CD8-positive, alpha-beta memory T cell (primary cell): ENCODE measurements at places on chromosomes 3 and 15. TPM values are rescaled to one million over a fixed set of nuclear protein-coding genes. Genes with fewer than 3 reads are reported as not detected.

Gene GOLGA8J
- total RNA-seq = not detected

DNA sequence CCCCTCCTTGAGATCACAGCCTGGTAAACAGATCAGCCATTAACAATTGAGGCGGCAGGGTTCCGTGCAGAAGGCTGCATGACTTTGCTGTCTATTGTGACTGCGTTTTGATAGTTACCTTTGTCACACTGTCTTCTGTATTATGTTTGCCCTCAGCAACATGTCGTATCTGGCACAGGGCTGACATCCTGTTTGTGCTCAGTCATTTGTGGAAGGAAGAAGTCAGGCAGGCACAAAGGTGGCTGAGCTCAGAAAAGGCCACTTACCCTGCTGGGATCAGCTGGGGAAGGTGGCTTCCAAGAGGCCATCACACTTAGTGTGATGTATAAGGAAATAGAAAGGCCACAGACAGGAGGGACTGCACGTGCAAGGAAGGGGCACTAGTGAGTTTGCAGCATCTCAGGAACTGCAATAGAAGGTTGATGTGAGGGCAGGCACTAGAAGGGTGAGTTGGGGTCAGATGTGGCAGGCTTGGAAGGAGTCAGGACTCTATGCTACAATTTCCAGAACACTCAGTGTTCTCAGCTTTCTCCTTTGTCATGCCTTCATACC is 13.4 kb downstream of the PML start:
- DNase-seq = no peak
- H3K4me1 ChIP-seq = peaks cover 51% of the 10 kb centered on the region
- no peak overlapping the region for H3K4me3 ChIP-seq
- H3K27me3 ChIP-seq = no peaks in the 10 kb centered on the region

- no peaks in the 10 kb centered on the region for H3K36me3 ChIP-seq
- H3K4me1 ChIP-seq = peaks cover 29% of the 10 kb centered on the region
- no peak overlapping the region for H3K27ac ChIP-seq
- H3K27me3 ChIP-seq = no peaks in the 10 kb centered on the region
Measured at GRCh38 chr3:153640689-153641665, 479.0 kb downstream of the RAP2B start.

Gene GPR15
- 15.6 TPM for total RNA-seq

- H3K36me3 ChIP-seq = no peaks in the 10 kb centered on the region
- DNase-seq = no peak
- no peak overlapping the region for H3K27ac ChIP-seq
- H3K4me1 ChIP-seq = peaks cover 77% of the 10 kb centered on the region
Measured at GRCh38 chr15:66389859-66390381, 3.2 kb downstream of the MAP2K1 start.

Gene ANKRD63
- not detected for total RNA-seq

DNA sequence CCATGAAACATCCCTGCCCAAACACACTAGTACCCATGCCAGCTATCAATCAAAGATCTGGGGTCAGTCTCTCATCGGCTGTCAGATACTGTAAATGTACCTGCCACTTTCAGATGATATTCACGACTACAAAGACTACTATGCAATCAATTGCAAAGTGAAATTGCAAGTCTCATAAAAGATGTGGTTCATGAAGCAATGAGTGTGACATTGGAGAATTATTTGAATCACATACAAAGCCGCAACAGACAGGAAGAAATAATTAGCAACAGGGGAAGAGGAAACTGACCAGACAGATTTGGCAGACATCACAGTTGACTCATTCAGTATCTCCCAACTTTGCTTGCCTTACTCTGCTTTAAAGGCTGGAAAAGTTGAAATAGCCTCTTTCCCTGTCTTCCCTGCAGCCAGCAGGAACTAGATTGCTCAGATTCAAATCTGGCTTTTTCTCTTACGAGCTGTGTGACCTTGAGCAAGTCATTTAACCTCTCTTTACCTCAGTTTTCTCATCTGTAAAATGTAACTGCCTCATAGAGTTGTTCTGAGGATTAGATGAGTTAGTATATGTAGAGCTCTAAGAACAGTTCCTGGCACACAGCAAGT is 95.7 kb upstream of the C3orf80 start:
- H3K27ac ChIP-seq = no peak overlapping the region
- no peak for DNase-seq
- no peaks in the 10 kb centered on the region for H3K27me3 ChIP-seq

- no peak overlapping the region for H3K4me3 ChIP-seq
- H3K27ac ChIP-seq = no peak overlapping the region
- no peak for DNase-seq
Measured at GRCh38 chr3:128395500-128396162, 71.1 kb downstream of the DNAJB8 start.

DNA sequence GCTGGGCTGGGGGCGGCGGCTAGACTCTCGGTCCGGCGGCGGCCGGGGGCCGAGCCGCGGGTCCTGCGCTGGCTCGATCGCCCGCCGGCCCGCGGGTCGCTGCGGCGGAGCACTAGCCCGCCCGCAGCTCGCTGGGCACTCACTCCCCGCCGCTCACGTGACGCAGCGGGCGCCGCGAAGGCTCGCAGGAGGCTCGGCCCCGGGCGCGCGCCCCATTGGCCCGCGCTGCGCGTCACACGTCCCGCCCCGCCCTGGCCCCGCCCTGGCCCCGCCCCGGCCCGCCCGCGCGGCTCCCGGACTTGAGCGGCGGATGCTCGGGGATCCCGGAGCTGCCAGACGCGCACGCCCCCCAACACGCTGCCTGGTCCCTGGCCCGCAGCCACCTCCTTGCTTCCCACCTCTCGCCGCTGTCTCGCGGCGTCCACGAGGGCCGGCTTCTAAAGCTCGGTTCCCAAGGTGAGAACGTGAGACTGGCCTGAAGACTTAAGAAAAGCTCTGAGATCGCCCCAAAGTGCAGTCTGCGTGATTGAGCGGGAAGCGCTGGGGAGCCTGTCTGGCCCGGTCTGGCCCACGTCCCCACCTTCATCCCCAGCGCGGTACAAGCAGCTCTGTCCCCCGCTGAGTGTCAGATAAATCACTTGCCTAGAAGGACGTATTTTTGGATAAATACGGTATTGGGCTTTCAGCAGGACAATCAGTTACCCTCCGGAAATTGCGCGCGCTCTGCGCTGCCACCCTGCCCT is at the start of gene KLF15:
TSS of gene KLF15 (minus strand) at position 114 of the 743 bp plus-strand sequence. CDS start 4,486 bp downstream, outside the sequence.
- no peaks in the 10 kb centered on the region for H3K4me1 ChIP-seq
- no peak within 1 kb of the TSS for H3K27ac ChIP-seq
- H3K36me3 ChIP-seq = no peaks in the 10 kb centered on the region
- DNase-seq = peak; percentile 71

Gene CYP8B1
- total RNA-seq = not detected

Gene KCNH8
- total RNA-seq = not detected

Gene SPESP1
- 1.0 TPM for total RNA-seq

- H3K27me3 ChIP-seq = no peaks in the 10 kb centered on the region
- no peak for DNase-seq
- no peak overlapping the region for H3K4me3 ChIP-seq
- peaks cover 83% of the 10 kb centered on the region for H3K36me3 ChIP-seq
Measured at GRCh38 chr15:85725019-85725418, 69.7 kb downstream of the KLHL25 start.

GRCh38 chr3:142633073-142633472 is 36.9 kb downstream of the PLS1 start:
- H3K27me3 ChIP-seq = no peaks in the 10 kb centered on the region
- DNase-seq = no peak
- H3K36me3 ChIP-seq = no peaks in the 10 kb centered on the region

- no peak overlapping the region for H3K27ac ChIP-seq
- DNase-seq = no peak
- no peaks in the 10 kb centered on the region for H3K27me3 ChIP-seq
- peaks cover 18% of the 10 kb centered on the region for H3K4me1 ChIP-seq
Measured at GRCh38 chr15:99386391-99386790, 135.1 kb downstream of the LRRC28 start.

GRCh38 chr3:150091626-150092025 is 120.9 kb upstream of the PFN2 start:
- no peaks in the 10 kb centered on the region for H3K4me1 ChIP-seq
- H3K27me3 ChIP-seq = no peaks in the 10 kb centered on the region
- no peak for DNase-seq
- no peak overlapping the region for H3K4me3 ChIP-seq

DNA sequence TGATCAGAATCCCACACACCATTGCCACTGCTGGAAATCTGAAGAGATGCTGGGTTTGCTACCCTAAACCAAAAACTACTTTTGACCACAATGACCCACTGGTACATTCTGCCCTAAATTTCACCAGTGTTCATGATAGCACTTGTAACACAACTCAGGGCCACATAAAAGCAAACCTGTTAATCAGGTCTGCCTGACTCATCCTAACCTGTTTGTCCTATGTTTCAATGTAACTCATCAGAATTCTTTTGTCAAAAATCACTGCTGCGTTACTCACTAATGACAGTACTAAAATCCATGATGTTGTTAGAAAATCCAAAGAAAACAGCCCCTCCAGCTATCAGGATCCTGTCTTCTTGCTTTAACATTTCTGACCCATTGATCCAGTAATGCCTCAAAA is 55.6 kb upstream of the XCR1 start:
- H3K27ac ChIP-seq = no peak overlapping the region
- peaks cover 5% of the 10 kb centered on the region for H3K4me1 ChIP-seq
- no peaks in the 10 kb centered on the region for H3K36me3 ChIP-seq
- no peak for DNase-seq
- no peak overlapping the region for H3K4me3 ChIP-seq
- no peaks in the 10 kb centered on the region for H3K27me3 ChIP-seq

- no peak overlapping the region for H3K4me3 ChIP-seq
- H3K27me3 ChIP-seq = no peaks in the 10 kb centered on the region
- no peaks in the 10 kb centered on the region for H3K4me1 ChIP-seq
- no peaks in the 10 kb centered on the region for H3K36me3 ChIP-seq
Measured at GRCh38 chr3:132247211-132247610, 70.0 kb upstream of the ACP3 start.

DNA sequence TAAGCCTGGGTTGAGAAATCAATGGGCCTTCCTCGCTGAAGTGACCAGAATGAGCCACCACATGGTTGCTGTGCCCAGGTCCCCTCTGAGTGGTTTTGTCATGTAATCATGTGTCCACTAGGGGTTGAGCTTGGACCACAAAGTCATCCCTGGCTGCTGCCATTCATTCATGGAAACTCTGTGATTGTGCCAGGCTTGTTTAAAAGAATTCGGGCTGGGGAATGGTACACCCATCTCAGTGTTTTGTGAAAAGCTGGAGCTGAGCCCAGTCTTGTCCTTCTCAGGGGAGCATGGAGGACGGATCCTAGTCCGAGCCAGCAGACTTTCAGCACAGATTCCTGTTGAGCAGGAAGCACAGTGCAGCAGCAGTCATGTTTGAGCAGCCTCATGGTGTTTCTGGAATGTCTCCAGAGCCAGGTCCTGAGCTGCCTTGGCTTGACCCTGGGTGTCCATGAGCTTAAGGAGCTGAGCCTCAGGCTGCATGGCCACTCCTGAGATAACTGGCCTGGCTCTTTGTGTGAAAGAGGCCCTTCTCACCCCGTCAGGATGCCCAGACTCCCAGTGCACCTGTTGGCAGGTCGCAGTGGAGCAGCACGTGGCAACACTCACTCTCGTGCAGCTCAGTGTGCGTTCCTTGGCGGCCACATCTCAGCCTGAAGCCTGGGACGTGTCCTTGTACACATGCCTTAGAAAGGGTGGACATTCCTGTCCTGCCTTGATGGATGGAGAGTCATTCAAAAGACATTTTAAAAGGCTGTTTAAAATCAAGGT is 260.3 kb upstream of the TPM1 start:
- H3K27ac ChIP-seq = no peak overlapping the region
- H3K4me3 ChIP-seq = no peak overlapping the region
- DNase-seq = peak; percentile 6
- no peaks in the 10 kb centered on the region for H3K4me1 ChIP-seq
- H3K36me3 ChIP-seq = no peaks in the 10 kb centered on the region
- no peaks in the 10 kb centered on the region for H3K27me3 ChIP-seq

GRCh38 chr3:33093847-33094246 is 3.1 kb downstream of the GLB1 start:
- H3K4me3 ChIP-seq = no peak overlapping the region
- peaks cover 34% of the 10 kb centered on the region for H3K4me1 ChIP-seq
- H3K27ac ChIP-seq = no peak overlapping the region
- no peaks in the 10 kb centered on the region for H3K27me3 ChIP-seq

- H3K27me3 ChIP-seq = no peaks in the 10 kb centered on the region
- H3K36me3 ChIP-seq = no peaks in the 10 kb centered on the region
- DNase-seq = no peak
- no peaks in the 10 kb centered on the region for H3K4me1 ChIP-seq
Measured at GRCh38 chr15:66592505-66593218, 26.9 kb upstream of the LCTL start.

Gene SYNPR
- total RNA-seq = not detected

Gene DNAH12
- 0.13 TPM for total RNA-seq

- H3K27ac ChIP-seq = no peak overlapping the region
- H3K27me3 ChIP-seq = no peaks in the 10 kb centered on the region
- no peak for DNase-seq
- H3K4me3 ChIP-seq = no peak overlapping the region
- no peaks in the 10 kb centered on the region for H3K36me3 ChIP-seq
- H3K4me1 ChIP-seq = no peaks in the 10 kb centered on the region
Measured at GRCh38 chr3:149554826-149555225, 80.3 kb downstream of the TM4SF4 start.

GRCh38 chr3:57791245-57791644 is 35.1 kb downstream of the SLMAP start:
- no peaks in the 10 kb centered on the region for H3K36me3 ChIP-seq
- DNase-seq = no peak
- no peaks in the 10 kb centered on the region for H3K4me1 ChIP-seq

DNA sequence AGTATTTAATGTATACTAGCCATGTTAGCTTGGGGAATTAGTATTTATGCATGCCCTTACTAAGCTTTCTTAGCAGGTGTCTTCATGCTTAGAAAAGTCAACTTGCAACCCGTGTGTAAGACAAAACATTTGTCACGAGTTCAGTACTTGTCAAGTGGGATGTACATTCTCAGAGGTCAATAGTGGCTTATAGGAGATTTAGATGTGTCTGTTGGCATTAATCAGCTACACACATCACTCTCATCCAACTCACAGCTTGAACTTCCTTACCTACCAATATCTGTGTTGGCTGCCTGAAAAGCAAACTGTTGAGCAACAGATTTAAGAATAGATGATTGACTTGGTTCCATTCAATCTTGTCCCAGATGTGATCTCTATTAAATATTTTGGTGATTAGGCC is 109.5 kb downstream of the ROBO2 start:
- no peaks in the 10 kb centered on the region for H3K36me3 ChIP-seq
- no peaks in the 10 kb centered on the region for H3K4me1 ChIP-seq
- H3K4me3 ChIP-seq = no peak overlapping the region
- no peaks in the 10 kb centered on the region for H3K27me3 ChIP-seq

Gene BCL6
- total RNA-seq = 17.2 TPM

DNA sequence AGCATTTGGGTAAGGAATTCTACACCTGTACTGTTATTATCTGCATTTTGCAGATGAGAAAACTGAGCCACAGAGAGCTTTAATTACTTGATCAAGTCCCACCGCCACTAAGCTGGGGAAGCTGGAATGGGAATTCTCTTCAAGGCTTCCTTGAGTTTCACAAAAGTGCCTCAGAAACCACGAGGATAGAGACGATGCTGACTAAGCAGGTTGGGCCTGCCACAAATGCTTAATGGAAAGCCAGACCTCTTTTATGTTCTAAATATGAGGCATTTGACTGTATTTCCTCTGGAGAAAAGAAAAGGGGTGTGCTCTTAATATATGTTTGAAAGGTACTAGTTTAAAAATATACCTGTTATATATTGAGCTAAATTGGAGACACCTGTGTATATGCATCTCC is 34.7 kb downstream of the ADAMTS9 start:
- H3K4me3 ChIP-seq = no peak overlapping the region
- no peaks in the 10 kb centered on the region for H3K36me3 ChIP-seq
- no peak for DNase-seq
- no peaks in the 10 kb centered on the region for H3K27me3 ChIP-seq
- H3K27ac ChIP-seq = no peak overlapping the region
- H3K4me1 ChIP-seq = no peaks in the 10 kb centered on the region

Gene C3orf49
- not detected for total RNA-seq

GRCh38 chr3:10600296-10600714 is 94.9 kb upstream of the ATP2B2 start:
- no peak overlapping the region for H3K4me3 ChIP-seq
- H3K36me3 ChIP-seq = no peaks in the 10 kb centered on the region
- DNase-seq = no peak
- H3K27ac ChIP-seq = no peak overlapping the region
- peaks cover 28% of the 10 kb centered on the region for H3K4me1 ChIP-seq

Gene CRABP1
- not detected for total RNA-seq
